Type B pancreatic cell (in vitro differentiated cells): ENCODE measurements at places on chromosomes 6 and 20. TPM values are rescaled to one million over a fixed set of nuclear protein-coding genes. Genes with fewer than 3 reads are reported as not detected.

TREML1 gene
- total RNA-seq = not detected in 2 replicates

MMP24 gene
- total RNA-seq = 2.2 and 2.6 TPM in 2 replicates

MUC22 gene
- total RNA-seq = 1.6 and 4.9 TPM in 2 replicates

SDCBP2 gene
- total RNA-seq = 4.9 and 7.4 TPM in 2 replicates

POPDC3 gene
- 1.1 and 6.0 TPM in 2 replicates for total RNA-seq

- H3K4me1 ChIP-seq = peaks cover 9% of the 10 kb centered on the region
- peak; percentile 68 for DNase-seq
- no peaks in the 10 kb centered on the region for H3K36me3 ChIP-seq
- H3K27ac ChIP-seq = peak overlapping the region; percentile 82
Measured at GRCh38 chr6:293193-294174, 1.2 kb downstream of the DUSP22 start.

- H3K27me3 ChIP-seq = peaks cover 3% of the 10 kb centered on the region
- DNase-seq = no peak
- H3K4me1 ChIP-seq = peaks cover 11% of the 10 kb centered on the region
- H3K27ac ChIP-seq = no peak overlapping the region
- H3K36me3 ChIP-seq = no peaks in the 10 kb centered on the region
Measured at GRCh38 chr6:72954716-72955115, 270.6 kb downstream of the KHDC1L start.

- no peak for DNase-seq
- no peak overlapping the region for H3K27ac ChIP-seq
- no peaks in the 10 kb centered on the region for H3K27me3 ChIP-seq
- no peaks in the 10 kb centered on the region for H3K36me3 ChIP-seq
- no peaks in the 10 kb centered on the region for H3K4me1 ChIP-seq
Measured at GRCh38 chr6:113980937-113981554, 10.1 kb upstream of the HDAC2 start.

DNA sequence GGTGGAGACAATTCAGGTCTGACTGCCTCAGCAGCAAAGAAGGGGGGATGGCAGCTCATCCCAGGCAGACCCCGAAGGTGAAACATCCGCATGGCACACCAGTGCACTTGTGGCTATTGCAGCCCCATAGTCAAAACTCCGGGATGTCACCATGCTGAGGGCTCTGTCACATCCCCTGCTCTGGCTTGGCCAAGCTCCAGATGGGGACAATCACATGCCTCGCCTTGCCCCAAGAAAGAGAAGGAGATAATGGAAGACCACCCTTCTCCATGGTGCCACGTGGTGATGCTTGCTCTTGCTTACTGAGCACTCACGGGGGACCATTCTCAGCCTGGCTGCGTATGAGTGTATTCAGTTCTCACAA is 60.2 kb downstream of the RBM38 start:
- peaks cover 5% of the 10 kb centered on the region for H3K4me1 ChIP-seq
- no peak for DNase-seq
- H3K36me3 ChIP-seq = no peaks in the 10 kb centered on the region
- H3K27ac ChIP-seq = no peak overlapping the region
- H3K27me3 ChIP-seq = peaks cover 24% of the 10 kb centered on the region
- H3K4me3 ChIP-seq = no peak overlapping the region

DNA sequence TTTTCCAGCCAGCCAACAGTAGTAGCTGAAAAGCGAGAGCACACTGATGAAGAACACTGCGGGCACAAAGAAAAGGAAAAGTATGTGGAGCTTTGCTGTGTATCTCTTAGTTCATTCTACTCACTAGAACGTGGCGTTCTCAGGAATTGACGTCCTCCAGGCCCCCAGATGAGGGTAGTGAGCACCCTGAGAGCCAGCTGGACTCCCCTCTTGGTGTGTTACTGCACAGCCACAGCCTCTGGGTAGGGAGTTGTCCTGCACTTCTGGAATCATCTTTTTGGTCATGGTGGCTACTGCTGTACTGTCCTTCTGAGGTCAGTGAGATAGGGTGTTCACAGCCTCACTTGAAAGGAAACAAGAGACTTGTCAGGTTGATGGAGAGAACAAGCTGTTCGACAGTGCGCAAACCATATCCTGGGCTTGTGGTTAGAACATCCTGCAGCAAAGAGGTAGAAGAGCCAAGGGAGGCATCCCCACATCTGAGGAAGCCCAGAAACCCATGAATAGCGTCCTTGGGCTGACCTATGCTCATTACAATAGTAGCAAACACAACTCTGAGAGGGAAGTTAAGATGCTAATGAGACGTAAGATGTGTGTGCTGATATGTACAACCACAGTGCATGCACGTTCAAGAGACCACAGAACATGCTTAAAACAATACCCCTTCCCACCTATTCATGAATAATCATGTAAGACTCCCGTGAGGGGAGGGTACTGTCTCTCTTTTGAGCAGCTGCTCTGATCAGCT is 14.6 kb upstream of the HLA-F start:
- no peak overlapping the region for H3K27ac ChIP-seq
- no peaks in the 10 kb centered on the region for H3K36me3 ChIP-seq
- no peaks in the 10 kb centered on the region for H3K4me1 ChIP-seq
- H3K4me3 ChIP-seq = no peak overlapping the region
- peaks cover 79% of the 10 kb centered on the region for H3K27me3 ChIP-seq
- DNase-seq = no peak

- peaks cover 9% of the 10 kb centered on the region for H3K4me1 ChIP-seq
- H3K27me3 ChIP-seq = no peaks in the 10 kb centered on the region
- no peak overlapping the region for H3K4me3 ChIP-seq
- no peak for DNase-seq
- H3K27ac ChIP-seq = no peak overlapping the region
Measured at GRCh38 chr6:155261111-155261900, 2.5 kb upstream of the CLDN20 start.

DNA sequence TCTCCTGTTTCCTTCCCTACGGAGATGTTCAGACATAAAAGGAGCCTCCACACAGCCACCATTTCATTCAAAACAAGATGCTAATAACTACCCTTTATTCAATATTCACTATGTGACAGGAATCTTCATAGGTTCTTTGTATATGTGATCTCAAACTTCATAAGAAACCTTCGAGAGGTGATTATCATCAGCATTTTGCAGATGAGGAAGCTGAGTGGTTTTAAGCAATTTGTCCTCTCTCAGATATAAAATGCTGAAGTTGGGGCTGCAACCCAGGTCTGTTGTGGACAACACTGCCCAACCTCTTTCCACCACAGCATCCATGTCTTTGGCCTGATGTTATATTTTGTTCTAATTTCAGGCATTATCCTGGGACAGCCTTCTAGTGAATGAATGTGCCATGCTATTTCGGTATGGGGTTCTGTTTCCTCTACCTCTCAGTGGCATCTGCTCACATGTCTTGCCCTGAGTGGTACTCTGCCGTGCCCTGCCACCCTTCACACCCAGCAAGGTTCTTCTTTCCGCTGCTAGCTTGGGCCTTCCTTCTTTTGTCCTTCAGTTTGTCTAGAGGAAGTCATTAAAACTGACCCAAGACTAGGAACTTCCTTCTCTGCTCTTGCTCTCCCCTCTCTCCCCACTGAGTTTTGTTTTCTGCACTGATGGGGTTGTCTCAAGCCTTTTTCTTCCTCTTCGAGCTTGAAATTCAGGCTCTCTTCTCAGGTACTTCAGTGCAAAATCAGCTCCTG is 300.9 kb upstream of the PRDM1 start:
- no peak overlapping the region for H3K27ac ChIP-seq
- H3K36me3 ChIP-seq = no peaks in the 10 kb centered on the region
- no peak overlapping the region for H3K4me3 ChIP-seq
- no peak for DNase-seq
- H3K27me3 ChIP-seq = peaks cover 10% of the 10 kb centered on the region

GRCh38 chr6:39520411-39520810 is 197.9 kb upstream of the KCNK16 start:
- H3K4me1 ChIP-seq = no peaks in the 10 kb centered on the region
- H3K36me3 ChIP-seq = no peaks in the 10 kb centered on the region
- no peak overlapping the region for H3K4me3 ChIP-seq
- no peak for DNase-seq
- peaks cover 2% of the 10 kb centered on the region for H3K27me3 ChIP-seq

- DNase-seq = no peak
- H3K36me3 ChIP-seq = no peaks in the 10 kb centered on the region
- no peaks in the 10 kb centered on the region for H3K27me3 ChIP-seq
- peaks cover 18% of the 10 kb centered on the region for H3K4me1 ChIP-seq
- H3K4me3 ChIP-seq = no peak overlapping the region
- no peak overlapping the region for H3K27ac ChIP-seq
Measured at GRCh38 chr6:119497988-119498727, 148.6 kb upstream of the MAN1A1 start.

DNA sequence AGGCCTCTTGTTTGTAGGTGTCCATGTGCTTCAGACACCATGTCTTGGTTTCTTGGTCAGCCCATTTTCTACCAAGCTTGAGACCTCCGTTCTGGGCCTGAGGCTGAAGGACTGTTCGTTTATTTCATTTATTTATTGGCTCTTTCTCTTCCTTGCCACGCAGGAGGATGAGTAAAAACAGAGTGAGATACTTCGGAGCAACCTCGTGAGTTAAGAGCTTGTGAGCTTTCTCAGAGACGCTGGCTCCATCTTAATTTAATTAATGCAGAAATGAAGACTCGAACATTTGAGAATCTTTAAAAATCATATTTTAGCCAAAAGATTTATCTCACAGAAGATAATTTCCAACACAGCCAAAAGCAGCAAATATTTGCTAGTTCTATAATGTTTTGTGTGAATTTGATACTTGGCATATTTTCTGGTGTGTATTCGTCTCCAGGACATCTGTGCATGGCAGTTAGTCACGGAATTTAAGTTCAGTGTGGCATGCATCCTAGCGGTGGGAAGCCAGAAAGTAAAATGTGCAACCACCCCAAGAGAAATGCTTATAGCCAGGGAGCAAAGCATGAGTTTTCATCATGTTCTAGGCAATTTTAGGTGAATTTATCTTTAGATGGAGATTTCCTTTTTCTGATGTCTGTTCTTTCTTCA is 76.0 kb downstream of the THBS2 start:
- H3K27me3 ChIP-seq = no peaks in the 10 kb centered on the region
- peaks cover 7% of the 10 kb centered on the region for H3K4me1 ChIP-seq
- H3K36me3 ChIP-seq = no peaks in the 10 kb centered on the region

DNA sequence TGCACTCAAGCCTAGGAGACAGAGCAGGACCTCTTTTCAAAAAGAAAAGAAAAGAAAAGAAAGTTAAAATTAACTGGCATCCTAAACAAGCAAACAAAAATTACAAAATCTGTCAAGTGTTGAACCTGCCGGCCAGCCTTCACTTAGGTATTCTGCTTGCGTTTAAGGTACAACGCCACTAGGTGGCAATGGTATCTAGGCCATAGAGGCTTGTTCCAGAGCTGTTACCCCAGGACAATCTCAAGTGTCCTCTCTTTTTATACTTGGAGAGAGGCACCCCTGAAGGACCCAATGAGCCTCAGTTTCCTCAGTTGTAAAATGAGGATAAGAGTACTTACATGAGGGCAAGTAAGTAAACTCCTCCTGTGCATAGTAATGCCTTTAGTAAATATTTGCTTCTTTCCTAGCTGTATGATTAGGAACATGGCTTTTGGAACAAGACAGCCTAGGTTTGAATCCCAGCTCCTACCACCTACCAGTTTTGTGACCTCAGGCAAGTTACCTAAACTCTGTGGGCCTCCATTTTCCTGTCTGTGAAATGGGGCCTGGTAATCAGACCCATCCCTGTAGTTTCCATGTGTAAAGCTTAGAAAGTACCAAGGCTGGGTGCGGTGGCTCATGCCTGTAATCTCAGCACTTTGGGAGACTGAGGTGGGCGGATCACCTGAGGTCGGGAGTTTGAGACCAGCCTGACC is 5.8 kb upstream of the PACSIN1 start:
- no peak overlapping the region for H3K4me3 ChIP-seq
- no peak overlapping the region for H3K27ac ChIP-seq
- H3K36me3 ChIP-seq = no peaks in the 10 kb centered on the region
- peaks cover 10% of the 10 kb centered on the region for H3K4me1 ChIP-seq

DNA sequence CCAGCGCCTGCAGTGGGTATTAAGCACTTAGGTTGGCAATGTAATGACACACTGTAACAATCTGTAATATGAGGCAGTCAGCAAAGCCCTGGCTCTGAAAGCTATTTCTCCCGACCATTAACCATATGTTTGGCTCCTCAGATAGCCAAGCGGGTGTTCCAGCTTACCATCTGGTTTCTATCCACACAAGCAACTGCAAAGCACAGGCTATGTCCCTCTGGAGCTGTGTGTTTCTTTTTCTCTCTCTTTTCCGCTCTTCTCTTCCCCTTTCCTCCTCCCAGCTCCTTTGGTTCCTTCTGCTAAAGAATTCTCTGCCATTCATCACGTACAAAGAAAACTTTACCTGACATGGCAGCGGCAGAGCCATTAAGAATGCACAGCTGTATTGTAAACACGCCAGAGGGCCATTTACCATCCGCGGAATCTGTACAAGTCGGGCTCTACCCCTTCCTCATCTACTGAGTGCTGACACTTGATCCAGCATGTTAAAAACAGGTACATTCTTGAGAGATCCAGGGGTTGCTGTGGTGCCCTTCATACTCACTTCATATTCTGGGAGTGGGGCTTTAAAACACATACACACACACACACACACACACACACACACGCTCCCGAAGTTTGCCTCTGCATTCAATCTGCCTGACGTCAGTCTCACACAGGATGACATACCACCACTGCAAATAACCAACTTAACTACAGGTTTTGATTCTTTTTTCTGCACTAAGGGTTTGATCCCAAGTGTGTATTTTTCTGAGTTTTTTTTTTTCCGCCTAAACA is 77.2 kb downstream of the BACH2 start:
- no peak overlapping the region for H3K4me3 ChIP-seq
- H3K36me3 ChIP-seq = peaks cover 12% of the 10 kb centered on the region
- no peaks in the 10 kb centered on the region for H3K27me3 ChIP-seq

DNA sequence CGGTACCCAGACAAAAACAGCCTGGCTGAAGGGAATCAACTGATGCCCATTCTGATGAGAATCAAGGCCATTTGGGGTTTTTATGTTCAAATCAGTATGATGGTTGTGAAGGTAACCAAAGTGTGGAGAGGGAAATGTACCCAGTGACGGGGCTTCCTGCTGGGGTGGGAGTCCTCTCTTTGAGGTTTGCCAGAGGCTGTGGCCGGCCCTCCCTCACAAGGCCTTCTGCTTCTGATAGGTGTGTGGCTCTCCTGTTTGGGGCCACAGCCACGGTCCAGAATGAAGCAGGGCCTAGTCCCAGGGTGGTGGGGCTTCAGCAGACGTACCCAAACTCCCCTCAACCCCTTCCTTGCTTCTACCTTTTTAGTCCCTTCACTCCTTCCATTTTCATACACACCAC is 86.7 kb upstream of the NAA20 start:
- peaks cover 3% of the 10 kb centered on the region for H3K36me3 ChIP-seq
- peaks cover 14% of the 10 kb centered on the region for H3K4me1 ChIP-seq
- no peak for DNase-seq
- H3K27me3 ChIP-seq = no peaks in the 10 kb centered on the region
- no peak overlapping the region for H3K27ac ChIP-seq
